Nucleus accumbens (tissue), 56 donors: ENCODE measurements at places on chromosomes 12 and 14.

DNA sequence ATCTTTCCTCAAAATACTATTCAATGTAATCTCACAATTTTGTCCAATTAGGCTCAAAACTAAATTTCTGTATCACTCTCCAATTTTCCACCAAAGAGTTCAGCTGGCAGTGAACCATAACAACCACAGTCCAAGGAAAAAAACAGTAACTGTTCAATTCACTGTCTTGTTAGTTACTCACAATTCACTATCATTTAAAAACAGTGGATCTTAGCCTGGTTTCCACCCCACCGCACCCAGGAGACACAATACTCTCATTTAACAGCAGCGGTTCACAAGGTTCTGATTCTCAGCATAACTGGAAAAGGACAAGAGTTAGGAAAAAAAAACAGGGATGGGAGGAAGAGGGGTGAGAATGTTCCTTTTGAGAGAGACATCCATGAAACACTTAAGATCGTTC lies 40.5 kb downstream of the MED13L start:
- DNase-seq, result no peak

GRCh38 chr14:63759456-63759855 lies 31.6 kb upstream of the SGPP1 start:
- DNase-seq, result no peak

GRCh38 chr14:81423504-81423903 lies 23.4 kb upstream of the STON2 start:
- DNase-seq, result no peak

DNA sequence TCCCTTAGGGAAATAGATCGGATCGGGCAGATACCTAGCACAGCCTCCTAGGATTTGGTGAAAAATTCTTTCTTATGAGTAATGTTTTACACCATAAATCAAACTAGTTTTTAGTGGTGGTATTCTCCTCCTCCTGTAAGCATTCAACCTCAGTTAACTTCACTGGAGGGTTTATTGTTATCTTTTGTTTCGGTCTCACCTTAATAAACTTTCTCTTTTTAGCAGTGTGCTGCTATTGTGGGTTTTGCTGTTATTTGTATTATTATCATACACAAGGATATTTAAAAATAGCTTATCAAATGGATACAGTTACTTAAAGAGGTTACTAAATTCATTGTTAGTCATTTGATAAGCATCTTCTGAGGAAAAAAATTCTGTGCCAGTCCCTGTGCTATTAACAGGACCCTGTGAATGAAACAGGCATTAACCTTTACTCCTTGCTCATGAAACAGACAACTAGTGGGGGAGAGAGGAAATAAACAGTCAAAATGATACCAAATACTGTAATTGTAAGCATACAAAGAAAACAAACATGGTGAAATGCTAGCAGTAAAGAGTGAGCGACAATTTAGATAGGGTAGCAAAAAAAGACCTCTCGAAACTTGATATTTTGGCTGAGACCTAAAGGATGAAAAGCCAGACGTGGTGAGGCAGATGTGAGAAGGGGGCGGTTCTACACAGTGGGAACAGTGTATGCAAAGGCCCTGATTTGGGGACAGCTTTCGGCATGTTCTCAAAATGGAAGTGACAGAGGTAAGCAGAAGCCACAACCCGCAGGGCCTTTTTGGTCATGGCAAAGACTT lies 178.7 kb upstream of the SOX5 start:
- DNase-seq, result no peak

DNA sequence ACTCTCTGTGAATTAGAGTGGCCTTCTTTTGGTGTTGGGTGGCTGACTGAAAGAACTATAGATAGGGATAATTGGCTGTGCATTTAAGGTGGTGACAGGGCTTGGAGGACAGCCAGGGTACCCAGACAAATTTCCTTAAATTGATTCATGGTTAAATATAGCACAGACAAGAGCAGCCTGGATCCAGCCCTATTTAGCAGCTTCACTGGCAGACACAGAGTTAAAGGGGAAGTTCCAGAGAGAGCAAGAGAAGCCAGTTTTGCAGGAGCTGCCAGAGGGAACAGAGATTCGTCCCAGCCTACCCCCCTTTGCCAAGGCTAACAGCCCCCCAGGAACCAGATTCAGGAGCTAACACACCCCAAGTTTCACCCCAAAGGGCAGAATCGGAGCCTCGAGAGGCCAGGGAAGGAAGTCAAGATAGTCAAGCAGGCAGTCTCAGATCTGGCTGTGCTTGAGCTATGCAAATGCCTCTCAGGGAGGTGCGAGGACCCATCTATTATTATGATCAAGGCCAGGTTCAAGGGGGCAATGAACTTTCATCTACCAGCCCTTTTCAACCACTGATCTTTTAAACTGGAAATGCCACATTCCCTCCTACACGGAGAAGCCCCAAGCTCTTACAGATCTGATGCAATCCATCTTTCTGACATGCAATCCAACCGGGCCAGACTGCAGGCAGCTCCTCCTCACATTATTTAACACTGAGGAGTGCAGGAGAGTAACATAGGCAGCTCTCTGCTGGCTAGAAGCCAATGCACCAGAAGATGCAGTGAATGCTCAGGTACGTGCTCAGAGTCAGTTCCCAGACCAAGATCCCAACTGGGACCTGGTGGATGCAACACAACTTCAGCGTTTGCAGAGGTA lies 58.2 kb downstream of the DHRS2 start:
- DNase-seq, result no peak

DNA sequence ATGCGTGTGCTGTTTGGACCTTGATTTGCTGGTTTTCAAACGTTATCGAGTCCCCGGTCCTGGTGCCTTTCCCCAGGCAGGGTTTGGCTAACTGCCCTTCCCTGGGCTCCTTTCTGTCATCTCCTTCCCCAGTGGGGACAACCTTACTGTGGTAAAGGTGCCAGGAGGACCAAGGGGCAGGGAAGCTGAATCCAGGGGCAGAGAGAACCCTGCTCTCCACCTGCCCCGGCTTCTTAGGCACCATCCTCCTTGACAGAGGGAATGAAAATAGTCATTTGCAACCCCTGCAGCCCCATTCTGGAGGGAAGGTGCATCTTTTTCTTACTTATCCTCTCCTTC lies 5.0 kb downstream of the CEBPE start:
- DNase-seq, result no peak

DNA sequence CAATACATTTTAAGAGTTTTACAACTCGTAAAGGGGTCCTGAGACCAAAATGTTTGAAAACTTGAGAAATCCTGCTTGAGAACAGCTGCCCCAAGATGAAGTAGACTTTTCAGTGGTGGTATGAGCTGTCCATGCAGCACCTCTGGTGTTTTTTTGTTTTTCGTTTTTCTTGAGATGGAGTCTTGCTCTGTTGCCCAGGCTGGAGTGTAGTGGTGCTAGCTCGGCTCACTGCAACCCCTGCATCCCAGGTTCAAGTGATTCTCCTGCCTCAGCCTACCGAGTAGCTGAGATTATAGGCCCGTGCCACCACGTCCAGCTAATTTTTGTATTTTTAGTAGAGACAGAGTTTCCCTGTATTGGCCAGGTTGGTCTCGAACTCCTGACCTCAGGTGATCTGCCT lies 5.5 kb downstream of the PAPOLA start:
- no peak for DNase-seq

DNA sequence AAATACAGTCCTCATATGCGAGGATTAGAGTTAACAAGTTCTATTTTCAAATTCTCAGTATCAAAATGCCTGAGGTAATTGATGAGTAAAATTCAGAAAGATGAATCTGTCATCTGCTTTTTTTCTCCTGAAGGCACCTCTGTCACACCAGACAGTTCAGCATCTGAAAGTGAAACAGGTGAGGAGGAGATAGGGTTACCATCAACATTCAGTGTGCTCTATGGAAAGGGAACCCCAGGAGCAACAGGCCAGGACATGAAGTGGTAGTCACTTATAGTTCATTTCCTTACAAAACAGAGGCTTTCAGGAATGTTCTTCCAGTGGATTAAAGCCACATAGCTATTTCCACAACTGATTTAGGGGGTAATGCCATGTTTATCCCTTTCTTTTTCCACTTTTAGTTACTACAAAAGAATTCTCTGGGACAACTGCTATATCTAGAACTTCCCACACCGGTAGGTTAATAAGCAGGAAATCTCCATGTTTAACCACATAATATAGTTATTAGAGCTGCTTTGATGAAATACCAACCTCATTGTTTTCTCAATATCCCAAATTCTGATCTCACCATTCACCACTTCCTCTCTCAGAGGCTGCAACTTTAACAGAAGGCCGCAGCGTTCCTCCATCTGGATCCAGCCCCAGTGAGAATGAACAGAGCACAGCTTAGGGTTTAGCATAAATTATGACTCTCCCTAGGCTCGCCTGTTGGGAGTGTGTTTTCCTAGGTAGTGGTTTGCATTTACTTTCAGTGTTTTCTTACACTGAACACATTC lies 177.0 kb upstream of the CNTN1 start:
- no peak for DNase-seq

DNA sequence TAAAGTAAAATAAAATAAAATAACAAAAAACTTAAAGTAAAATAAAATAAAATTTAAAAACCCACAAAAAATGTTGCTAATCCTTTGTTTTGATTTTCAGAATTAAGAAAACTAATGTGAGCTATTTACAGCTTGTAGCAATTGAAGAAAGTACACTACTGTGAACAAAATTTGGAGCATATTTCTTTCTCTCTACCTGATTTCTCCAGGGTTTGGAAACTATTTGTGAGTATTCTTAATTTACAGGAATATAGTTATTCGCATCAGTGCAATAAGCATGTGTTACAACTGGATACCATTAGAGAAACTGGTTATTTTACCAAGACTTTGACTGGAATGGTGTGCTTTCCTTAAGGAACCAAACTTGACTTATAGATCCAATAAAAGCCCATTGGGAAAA lies 86.1 kb upstream of the CNOT2 start:
- DNase-seq, result no peak

GRCh38 chr14:68718023-68718990 lies 74.6 kb downstream of the ZFP36L1 start:
- no peak for DNase-seq

DNA sequence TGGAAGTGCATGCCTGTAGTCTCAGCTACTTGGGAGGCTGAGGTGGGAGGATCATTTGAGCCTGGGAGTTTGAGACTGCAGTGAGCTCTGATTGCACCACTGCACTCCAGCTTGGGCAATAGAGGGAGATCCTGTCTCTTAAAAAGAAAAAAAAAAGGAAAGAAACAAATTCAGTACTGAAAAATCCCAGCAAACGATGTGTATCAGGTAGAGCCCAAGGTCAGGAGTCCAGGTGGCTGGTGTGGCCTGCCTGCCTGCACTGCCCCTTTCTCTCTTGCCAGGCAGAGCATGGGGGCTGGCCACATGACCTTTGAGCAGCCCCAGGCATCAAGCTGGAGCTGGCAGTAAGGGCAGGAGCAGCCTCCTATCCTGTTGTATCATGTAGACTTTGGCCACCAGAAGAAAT lies 31.8 kb downstream of the ELK3 start:
- DNase-seq, result no peak

GRCh38 chr14:56170877-56171422 lies 52.7 kb downstream of the PELI2 start:
- DNase-seq, result no peak

DNA sequence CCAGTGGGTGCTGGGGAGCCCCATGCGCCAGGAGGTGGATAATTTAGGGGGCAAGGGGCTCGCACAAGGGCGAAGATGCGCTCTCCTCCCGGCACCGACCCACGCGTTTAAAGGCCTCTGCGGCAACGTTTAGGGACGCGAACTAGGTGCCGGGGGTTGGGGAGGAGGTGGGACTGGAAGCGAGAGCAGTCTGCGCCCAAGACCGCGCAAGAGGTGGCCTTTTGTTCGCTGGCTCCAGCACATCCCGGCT lies 1.3 kb downstream of the SLC38A1 start:
- no peak for DNase-seq

GRCh38 chr14:89029961-89030694 lies 205.7 kb downstream of the TTC8 start:
- no peak for DNase-seq

DNA sequence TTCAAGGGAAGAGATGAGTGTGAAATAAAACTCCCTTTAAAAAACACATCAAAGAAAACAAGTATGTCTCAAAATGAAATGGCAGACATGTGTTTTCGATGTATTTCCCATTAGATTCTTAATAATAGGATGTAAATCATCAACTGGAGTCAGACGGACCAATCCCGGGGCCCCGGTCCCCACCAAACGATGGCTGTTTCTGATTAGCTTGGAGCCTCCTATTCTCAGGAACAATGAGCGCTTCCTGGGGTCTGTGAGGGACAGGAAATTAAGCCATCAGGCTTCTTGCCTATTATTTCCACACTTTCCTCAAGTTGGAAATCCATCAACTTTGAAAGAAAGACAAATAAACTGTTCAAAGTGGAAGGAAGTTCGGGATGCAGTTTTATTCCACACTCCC lies 179.4 kb downstream of the EFCAB11 start:
- DNase-seq, result no peak

DNA sequence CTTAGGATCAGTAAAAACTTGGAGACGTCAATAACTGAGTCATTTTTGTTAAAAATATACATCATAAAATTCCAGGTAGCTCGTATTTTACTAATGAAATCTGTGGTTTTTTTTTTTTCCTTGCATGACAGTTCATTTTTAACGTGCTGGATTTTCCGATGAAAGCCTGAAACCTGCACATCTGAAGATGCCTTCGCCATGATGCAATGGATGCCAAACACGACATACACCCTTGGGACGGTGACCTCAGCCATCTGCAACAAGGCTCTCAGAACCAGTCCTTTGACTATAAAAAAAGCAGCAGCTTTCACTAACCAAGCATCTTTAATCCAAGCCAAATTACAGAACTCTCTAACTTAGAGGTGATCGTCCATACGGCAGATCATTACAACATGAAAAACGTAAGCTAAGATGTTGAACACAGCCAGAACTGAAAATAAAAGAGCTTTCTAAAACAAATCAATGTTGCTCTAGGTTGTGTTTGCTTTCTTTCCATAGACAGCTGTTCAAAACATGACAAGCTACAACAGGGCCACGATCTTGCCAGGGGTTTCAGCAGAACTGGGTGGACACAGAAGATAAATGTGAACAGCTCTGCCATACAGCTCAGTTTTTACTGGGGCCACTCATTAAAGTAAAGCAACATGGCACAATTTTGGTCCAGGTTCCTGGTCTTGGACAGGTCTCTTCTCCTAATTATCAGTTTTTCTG lies 7.8 kb downstream of the NIN start:
- no peak for DNase-seq

DNA sequence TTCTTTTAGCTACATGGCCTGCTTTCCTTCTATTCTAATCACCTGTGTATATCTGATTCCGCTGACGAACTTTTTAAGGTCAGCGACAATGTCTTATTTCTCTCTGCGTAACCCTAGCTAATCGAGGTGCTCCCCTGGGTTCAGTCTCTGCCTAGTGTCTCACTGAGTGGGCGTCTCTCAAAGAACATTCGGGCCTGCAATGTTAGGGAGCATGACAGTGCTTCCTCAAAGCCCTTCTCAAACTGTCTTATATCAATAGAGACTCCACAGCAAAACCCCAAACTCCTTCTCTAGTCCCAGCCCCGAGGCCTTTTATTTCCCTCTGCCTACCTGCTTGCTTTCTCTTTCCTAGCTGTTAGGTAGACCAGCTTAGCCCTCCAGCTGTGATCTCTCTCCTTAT lies 13.7 kb upstream of the RPS6KL1 start:
- no peak for DNase-seq
